NCI-H2227 treated with DMSO at 0.1 percent for 48 hours (cell line): ENCODE measurements at places on chromosomes 4 and X.
A peak's percentile ranks its signal among the peaks of the same experiment; 100 is the strongest.

GRCh38 chrX:150255441-150256296 lies 107.4 kb upstream of the MAMLD1 start:
- no peak for DNase-seq

- DNase-seq = no peak
These were observed 154.6 kb downstream of the ATOH1 start for GRCh38 chr4:93983140-93983539.

GRCh38 chr4:155491336-155492120 lies 114.8 kb upstream of the MAP9 start:
- DNase-seq = no peak

GRCh38 chrX:129522184-129523078 lies 859 bp downstream of the SMARCA1 start:
- peak; percentile 42 for DNase-seq

GRCh38 chrX:110025395-110025794 lies 22.5 kb downstream of the TMEM164 start:
- DNase-seq = no peak

DNA sequence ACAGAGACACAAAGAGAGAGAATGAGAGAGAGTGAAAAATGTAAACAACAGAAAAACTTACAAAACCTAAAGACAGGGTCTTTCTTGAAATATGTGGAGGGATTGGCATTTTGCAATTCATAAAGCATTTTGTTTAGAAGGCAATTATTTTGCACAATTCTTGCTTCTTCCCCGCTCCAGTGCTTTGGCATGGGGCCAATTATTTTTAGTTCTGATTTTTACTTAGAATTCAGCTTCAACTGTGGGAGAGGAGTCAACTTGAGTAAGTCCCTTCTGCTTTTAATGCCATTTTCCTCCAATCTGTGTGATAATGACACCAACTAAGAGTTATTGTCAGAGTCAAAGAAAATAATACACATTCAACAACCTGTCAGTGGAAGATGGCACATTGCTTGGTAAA lies 1051.9 kb downstream of the NLGN4X start:
- no peak for DNase-seq

DNA sequence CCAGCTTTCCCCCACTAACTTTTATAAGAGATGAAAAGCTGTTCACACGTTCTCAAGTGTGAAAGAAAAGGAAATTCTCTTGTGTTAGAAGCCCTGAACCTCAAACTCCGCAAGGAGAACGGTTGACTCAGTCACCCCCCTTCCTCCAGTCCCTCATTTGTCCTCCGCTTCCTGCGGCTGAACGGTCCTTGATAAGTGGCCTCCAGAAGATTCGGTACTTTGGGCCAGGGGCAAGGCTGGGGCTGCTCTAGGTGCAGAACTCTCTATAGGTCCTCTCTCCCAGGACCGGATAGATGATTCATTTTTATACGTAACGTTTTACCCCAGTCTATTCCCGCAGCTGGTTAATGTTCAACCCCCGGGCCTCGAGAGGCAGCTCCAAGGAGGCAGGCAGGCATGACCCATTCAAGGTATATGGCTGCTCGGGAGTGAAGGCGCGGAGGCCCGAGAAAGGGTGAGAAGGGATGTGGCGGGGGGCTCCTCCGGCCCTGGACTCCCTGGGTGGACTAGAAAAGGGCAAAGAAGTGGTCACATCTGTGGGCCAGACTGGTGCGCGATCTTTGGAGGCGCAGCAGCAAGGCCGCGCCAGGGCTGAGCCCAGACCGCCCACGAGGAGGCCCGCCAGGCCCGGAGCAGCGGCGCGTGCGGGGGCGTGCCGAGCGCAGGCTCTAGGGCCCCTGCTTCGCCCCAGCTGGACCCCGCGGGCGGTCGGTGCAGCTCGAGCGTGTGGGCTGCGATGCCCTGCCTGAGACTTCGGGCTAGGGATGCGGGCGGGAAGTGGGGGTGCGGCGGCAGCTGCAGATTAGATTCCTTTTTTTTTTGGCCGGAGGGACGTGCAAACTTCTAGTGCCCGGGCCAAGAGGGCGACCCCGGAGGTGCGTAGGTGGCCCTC lies 11.7 kb downstream of the PITX2 start:
- no peak for DNase-seq

GRCh38 chrX:48831909-48832291 lies 3.5 kb downstream of the PCSK1N start:
- DNase-seq = no peak

DNA sequence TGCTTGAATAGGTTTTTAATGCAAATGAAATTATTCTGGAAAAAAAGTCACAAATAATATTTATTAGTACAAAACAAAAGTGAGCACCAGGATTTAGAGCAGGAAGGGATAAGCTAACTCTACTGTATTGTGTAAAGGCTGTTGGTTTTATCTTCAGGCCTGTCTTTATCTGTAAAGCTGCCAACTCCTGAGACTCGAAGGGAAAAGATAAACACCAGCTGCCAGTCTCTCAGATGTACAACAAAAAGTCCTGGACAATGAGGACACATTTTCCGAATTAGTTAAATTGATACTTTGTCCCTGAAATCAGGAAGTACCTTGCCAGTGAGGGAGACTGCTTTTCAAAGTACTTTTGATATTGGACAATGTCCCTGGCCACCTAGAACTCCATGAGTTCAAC lies 8.8 kb downstream of the DDX60 start:
- peak; percentile 0 for DNase-seq

- no peak for DNase-seq
These were observed 697 bp downstream of the ZNF280C start for GRCh38 chrX:130267956-130268448.

DNA sequence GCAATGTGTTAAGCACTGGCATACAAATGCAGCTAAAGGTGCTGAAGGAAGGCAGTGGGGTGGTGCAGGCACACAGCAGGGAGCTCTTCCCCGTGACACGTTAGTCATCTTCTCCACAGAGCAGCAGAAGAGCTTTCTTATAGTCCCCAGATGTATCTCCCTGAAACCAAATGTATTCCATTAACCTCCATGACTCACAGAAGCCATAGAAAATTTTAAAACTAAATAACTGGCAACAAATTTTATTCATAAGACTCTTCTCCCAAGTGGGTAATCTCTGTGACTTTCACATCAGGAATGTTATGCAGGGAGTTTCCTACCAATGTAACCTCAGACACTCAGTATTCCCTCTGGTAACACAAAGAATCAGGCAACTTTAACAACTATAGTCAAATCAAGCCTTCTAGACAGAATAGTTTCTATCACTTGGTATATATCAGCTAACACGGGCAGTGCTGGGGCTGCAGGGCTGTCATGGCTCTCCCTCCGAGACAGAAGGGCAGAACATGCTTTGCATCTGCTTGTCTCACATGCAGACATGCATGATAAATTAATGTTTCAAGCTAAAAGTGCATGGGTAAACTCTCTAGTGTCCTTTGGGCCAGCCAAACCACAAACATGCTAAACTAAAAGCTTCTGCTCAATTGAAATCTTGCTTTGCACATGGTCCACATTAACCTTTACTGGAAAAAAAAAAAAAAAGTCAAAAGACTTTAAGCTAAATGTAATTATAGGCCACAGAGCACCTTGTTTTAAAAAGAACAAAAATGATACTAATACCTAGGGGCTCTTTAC lies 28.2 kb downstream of the ANXA5 start:
- no peak for DNase-seq

GRCh38 chr4:150680651-150681050 lies 98.7 kb downstream of the MAB21L2 start:
- DNase-seq = peak; percentile 61

- no peak for DNase-seq
These were observed 36.4 kb upstream of the CWH43 start for GRCh38 chr4:48949518-48950219.

GRCh38 chr4:185735866-185736400 lies 76.1 kb downstream of the SORBS2 start:
- DNase-seq = no peak

- no peak for DNase-seq
These were observed 14.6 kb downstream of the CLCN3 start for GRCh38 chr4:169634975-169635374.

- DNase-seq = no peak
These were observed 361.1 kb downstream of the TRAM1L1 start for GRCh38 chr4:116724249-116724648.

DNA sequence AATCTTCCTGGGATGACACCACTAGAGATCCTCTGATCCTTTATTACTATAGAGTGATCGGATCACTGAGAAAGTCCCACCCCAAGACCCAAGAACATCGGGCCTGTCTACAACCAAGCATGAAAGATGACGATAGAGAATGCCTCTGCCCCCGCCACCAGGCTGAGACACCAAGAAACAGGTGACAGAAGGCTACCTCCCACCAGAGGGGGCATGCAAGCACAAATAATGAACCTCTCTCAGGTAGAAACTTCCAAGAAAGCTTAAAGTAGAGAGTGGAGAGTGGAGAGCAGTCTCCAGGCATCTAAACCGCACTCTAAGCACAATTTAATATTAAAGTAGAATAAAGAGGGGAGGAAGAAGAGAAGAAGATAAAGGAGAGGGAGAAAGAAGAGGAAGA lies 402.6 kb downstream of the INPP4B start:
- no peak for DNase-seq
